ENCODE measurements at places on chromosomes 3 and 15.

DNA sequence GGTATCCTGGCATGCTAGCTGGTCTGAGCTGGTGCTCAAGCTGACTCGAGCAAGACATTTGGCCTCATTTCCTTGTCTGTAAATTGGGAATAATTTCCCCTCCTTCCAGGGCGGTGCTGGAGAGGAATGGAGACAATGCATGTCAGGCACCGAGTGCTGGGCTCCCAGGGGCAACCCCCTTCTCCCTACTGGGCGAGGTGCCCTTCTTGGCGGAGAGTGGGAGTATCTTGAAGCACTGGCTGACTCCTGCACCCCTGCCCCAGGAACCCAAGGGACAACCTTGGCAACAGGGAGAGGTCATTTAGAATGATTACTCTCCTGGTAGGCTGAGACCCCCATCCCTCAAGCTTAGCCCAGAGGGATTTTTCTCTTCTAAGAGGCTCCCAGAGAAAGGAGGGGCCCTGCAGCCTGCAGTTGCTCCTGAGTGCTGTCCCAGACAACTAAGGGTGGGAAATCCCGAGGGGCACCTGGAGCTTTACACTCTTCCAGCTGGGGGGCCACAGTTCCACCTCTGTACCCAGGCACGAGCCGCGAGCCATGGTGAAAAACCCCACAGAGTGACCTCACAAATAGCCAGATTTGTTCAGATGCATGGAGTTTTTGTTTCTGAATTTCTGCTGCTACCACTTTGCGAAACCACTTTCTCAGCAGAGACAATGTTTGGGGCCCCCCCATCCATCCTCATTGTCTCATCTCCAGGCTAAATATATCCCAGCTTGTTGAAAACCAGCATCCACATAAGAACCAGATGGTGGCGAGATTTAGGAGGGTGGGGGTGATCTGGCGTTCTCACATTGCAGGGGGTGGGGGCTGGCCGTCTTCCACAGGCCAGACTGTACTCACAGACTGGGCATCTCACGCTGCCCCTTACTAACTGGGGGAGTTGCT is 44.8 kb downstream of the ABTB1 start:
- peak; percentile 49 for DNase-seq
- no peak overlapping the region for H3K4me3 ChIP-seq
- H3K27me3 ChIP-seq = no peaks in the 10 kb centered on the region
- no peak overlapping the region for H3K27ac ChIP-seq
- peaks cover 30% of the 10 kb centered on the region for H3K36me3 ChIP-seq
- no peaks in the 10 kb centered on the region for H3K4me1 ChIP-seq

DNA sequence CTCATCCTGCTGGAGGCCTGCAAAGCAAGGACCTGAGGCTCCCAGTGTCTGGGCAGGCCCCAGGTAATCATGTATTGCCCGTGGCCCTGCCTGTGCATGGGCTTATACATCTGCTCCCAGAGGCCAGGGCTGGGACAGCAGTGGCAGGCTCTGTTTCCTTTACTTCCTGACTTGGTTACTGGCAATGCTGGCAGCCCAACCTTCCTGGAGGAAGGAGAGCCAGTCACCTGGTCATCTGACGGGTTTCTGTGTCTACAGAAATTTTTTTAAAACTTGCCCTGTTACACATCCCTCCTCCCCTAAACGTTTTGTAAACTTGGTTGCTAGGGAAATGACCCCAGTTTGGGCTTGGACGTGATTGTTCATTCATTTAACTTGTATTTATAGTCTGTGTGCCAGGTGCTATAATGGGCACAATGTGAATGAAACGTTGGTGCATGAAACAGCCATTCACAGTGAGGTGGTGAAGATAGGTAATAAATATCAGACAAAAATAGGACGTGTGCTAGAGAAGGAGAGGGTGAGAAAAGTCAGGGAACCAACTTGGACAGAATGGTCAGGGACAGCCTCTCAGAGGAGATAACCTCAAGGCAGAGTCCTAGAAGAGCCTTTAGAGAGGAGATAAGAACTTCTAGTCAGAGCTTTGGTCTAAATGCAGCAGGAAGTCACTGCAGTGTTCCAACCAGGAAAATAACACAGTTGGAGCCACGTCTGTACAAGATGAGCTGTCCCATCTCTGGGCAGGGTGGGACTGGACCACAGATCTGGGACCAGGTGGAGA is 14.1 kb downstream of the TEX264 start:
- H3K27me3 ChIP-seq = no peaks in the 10 kb centered on the region
- H3K36me3 ChIP-seq = peaks cover 17% of the 10 kb centered on the region
- no peaks in the 10 kb centered on the region for H3K4me1 ChIP-seq
- H3K4me3 ChIP-seq = no peak overlapping the region
- H3K27ac ChIP-seq = no peak overlapping the region
- no peak for DNase-seq

GRCh38 chr3:171026597-171027293 is at the start of gene SLC2A2:
Gene SLC2A2, minus strand, starts transcription at chr3:171026720. Its CDS starts 50 bp downstream, at chr3:171026670.
- H3K4me3 ChIP-seq = no peak within 1 kb of the TSS
- no peak for DNase-seq
- peaks cover 11% of the 10 kb centered on the region for H3K4me1 ChIP-seq
- H3K27me3 ChIP-seq = no peaks in the 10 kb centered on the region

DNA sequence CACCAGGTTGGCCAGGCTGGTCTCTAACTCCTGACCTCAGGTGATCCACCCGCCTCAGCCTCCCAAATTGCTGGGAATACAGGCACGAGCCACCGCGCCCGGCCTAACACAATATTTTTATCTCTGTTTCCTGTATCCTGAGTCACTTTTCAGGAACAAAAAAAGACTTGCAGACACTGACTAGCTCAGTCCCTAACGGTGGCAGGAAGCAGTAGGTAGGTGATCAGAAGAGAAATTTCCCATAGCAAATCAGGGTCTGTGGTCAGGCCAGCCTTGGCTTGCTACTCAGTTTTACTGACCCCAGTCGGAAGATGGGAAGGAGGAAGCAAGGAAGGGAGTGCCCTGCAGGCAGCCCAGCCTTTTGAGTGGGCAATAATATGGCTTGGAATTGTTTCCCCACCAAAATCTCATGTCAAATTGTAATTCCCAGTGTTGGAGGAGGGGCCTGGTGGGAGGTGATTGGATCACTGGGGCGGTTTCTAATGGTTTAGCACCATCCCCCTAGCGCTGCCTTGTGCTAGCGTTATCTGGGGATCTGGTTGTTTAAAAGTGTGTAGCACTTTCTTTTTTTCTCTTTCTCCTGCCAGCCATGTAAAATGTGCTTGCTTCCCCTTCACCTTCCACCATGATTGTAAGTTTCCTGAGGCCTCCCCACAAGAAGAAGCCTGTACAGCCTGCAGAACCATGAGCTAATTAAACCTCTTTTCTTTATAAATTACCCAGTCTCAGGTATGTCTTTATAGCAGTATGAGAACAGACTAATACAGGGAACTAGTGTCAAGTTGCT is 19.5 kb upstream of the CDCP1 start:
- peaks cover 9% of the 10 kb centered on the region for H3K4me1 ChIP-seq
- no peaks in the 10 kb centered on the region for H3K36me3 ChIP-seq
- H3K27me3 ChIP-seq = no peaks in the 10 kb centered on the region
- no peak overlapping the region for H3K27ac ChIP-seq
- DNase-seq = no peak
- no peak overlapping the region for H3K4me3 ChIP-seq

GRCh38 chr3:152051501-152052404 is 178.3 kb downstream of the SUCNR1 start:
- no peak for DNase-seq
- H3K4me1 ChIP-seq = peaks cover 16% of the 10 kb centered on the region
- no peaks in the 10 kb centered on the region for H3K36me3 ChIP-seq
- H3K4me3 ChIP-seq = no peak overlapping the region
- H3K27me3 ChIP-seq = no peaks in the 10 kb centered on the region

- H3K27me3 ChIP-seq = no peaks in the 10 kb centered on the region
- no peak overlapping the region for H3K27ac ChIP-seq
- no peaks in the 10 kb centered on the region for H3K36me3 ChIP-seq
Observed at GRCh38 chr3:196181127-196181546, 30.1 kb downstream of the ZDHHC19 start.

DNA sequence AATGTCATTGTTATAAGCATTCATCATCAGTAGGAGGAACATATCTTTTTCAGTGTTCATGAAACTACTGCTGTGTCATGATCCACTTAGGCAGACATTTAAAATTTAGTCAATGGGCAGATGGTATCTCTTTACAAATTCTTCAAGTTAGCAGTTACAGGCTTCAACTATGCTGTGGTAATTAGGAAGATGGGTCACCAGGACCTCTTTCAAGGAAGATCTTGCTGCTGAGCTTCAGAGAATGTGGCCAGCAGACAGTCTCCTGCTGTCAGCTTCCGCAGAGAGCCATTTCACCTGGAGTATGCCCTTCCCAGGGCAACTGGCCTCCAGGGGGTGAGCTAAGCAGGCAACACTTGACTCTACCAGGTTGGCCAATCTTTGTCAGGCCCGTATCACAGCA is 19.4 kb downstream of the IFT57 start:
- no peaks in the 10 kb centered on the region for H3K27me3 ChIP-seq
- no peak overlapping the region for H3K4me3 ChIP-seq
- peaks cover 13% of the 10 kb centered on the region for H3K36me3 ChIP-seq
- no peak for DNase-seq
- peaks cover 11% of the 10 kb centered on the region for H3K4me1 ChIP-seq
- no peak overlapping the region for H3K27ac ChIP-seq

DNA sequence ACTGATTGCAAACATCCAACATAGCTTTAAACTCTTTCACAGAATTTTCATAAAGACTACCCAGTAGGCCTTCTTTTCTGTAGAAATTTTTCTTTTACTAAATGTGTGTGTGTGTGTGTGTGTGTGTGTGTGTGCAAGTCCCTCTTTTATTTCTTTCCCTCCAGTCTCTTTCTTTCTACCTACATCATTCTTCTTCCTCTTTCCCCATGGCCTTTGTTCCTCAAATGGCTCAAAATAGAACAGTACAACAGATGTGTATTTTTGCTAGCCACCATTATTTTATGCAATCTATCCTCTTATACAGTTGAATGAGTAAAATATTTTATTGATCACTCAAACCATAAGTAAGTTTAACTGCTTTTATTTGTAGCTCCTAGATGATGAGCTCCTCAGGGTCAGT is 76.4 kb downstream of the USF3 start:
- H3K4me3 ChIP-seq = no peak overlapping the region
- H3K27ac ChIP-seq = no peak overlapping the region
- no peaks in the 10 kb centered on the region for H3K36me3 ChIP-seq
- no peak for DNase-seq

DNA sequence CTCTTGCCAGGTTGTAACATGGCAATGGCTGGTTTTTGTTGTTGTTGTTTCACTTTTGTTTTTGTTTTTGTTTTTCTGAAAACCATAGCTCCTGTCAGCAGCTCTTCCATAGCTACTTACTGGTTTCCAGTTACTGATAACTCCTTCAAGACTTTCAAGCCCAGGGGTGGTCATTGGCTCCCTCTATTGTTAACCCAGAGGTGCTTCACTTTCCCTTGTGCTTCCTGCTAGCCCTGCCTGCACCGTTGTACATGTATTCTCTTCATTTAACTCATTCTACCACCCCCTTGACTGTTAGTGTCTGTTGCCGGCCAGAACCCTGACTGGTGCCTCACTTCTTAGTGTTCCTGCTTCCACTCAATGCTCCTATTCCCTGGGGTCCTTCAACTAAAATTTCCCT is 4.2 kb upstream of the TRAT1 start:
- no peaks in the 10 kb centered on the region for H3K4me1 ChIP-seq
- no peaks in the 10 kb centered on the region for H3K36me3 ChIP-seq
- no peak for DNase-seq
- H3K27ac ChIP-seq = no peak overlapping the region

GRCh38 chr3:23701716-23702597 is 103.8 kb upstream of the UBE2E1 start:
- no peak for DNase-seq
- H3K36me3 ChIP-seq = no peaks in the 10 kb centered on the region

DNA sequence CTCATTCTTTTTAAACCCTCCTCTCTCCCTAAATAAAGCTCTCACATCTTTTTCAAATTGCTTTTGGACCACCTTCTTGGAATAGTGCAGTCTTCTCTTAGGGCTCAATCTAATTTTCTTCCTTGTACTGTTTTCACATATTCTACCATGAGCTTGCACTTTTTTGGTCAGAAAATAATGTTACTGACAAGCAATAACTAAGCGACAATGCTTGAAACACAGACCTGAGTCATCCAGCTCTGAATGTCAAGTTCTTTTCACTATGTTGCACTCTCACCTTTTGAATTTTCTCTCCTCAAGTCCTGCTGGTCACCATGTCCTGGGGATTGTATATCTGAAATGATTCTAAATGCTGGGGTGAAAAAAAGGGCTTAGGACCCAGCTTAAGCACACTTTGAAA is 8.9 kb downstream of the TNFAIP8L3 start:
- H3K4me3 ChIP-seq = no peak overlapping the region
- no peaks in the 10 kb centered on the region for H3K36me3 ChIP-seq
- no peaks in the 10 kb centered on the region for H3K4me1 ChIP-seq

- H3K27ac ChIP-seq = peak overlapping the region; percentile 89
- DNase-seq = peak; percentile 78
- no peaks in the 10 kb centered on the region for H3K4me1 ChIP-seq
- peak overlapping the region; percentile 39 for H3K4me3 ChIP-seq
- H3K27me3 ChIP-seq = no peaks in the 10 kb centered on the region
Observed at GRCh38 chr15:89018207-89018606, 70.0 kb upstream of the ABHD2 start.

DNA sequence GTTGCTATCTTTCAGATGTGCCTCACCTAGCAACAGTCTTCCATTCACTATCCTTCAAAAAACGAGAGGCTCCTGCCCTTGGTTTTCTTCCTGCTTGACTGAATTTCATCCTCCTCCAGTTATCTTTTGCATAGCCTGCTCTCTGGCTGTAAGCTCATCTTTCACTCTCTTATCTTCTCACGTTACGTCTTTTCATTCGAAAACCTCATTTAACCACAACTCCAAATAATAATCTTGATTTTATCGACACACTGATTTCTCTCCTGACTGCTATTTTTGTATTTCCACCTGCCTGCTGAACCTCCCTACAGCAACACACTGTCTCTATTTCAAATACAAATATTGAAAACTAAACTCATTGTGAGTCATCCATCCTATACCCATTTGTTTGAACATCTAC is 230.7 kb upstream of the TMC3 start:
- H3K4me1 ChIP-seq = no peaks in the 10 kb centered on the region
- DNase-seq = no peak
- no peaks in the 10 kb centered on the region for H3K36me3 ChIP-seq
- no peaks in the 10 kb centered on the region for H3K27me3 ChIP-seq
- H3K27ac ChIP-seq = no peak overlapping the region

GRCh38 chr3:124260206-124260915 is 268.4 kb upstream of the ROPN1 start:
- peaks cover 78% of the 10 kb centered on the region for H3K4me1 ChIP-seq
- peak overlapping the region; percentile 68 for H3K27ac ChIP-seq
- no peak overlapping the region for H3K4me3 ChIP-seq
- no peaks in the 10 kb centered on the region for H3K27me3 ChIP-seq

- no peaks in the 10 kb centered on the region for H3K36me3 ChIP-seq
- H3K4me3 ChIP-seq = no peak overlapping the region
- no peaks in the 10 kb centered on the region for H3K4me1 ChIP-seq
- H3K27me3 ChIP-seq = no peaks in the 10 kb centered on the region
- H3K27ac ChIP-seq = no peak overlapping the region
Observed at GRCh38 chr3:25441234-25441856, 13.3 kb downstream of the RARB start.

DNA sequence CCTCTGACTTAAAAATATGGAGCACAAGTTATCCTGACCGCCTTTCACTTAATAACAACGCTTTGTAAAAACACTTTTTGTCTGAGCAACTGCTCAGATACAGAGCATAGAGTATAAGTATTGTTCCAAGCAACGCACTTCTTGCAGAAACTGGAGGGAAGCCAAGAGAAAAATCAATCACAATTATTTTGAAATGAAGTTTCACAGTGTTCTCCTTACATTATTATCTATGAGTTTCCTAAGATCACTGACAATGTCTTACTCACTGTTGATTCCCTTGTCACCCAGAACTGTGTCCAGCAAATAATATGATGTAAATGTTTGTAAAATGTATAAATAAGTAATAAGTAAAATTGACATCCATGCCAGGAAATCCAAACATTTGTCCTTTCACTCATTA is 184.6 kb upstream of the GPR149 start:
- no peaks in the 10 kb centered on the region for H3K27me3 ChIP-seq
- H3K4me3 ChIP-seq = no peak overlapping the region
- H3K27ac ChIP-seq = no peak overlapping the region

Data from tibial artery (tissue), 4 donors.